Suppressor macrophage treated with lipopolysaccharide for 4 hours (primary cell): ENCODE measurements at places on chromosomes 7 and 10.

GRCh38 chr7:127392182-127392565 lies 334 bp downstream of the ZNF800 start:
- DNase-seq: peak; percentile 83

- DNase-seq: no peak
Measured at GRCh38 chr10:120402147-120402766, 54.8 kb upstream of the PLPP4 start.

DNA sequence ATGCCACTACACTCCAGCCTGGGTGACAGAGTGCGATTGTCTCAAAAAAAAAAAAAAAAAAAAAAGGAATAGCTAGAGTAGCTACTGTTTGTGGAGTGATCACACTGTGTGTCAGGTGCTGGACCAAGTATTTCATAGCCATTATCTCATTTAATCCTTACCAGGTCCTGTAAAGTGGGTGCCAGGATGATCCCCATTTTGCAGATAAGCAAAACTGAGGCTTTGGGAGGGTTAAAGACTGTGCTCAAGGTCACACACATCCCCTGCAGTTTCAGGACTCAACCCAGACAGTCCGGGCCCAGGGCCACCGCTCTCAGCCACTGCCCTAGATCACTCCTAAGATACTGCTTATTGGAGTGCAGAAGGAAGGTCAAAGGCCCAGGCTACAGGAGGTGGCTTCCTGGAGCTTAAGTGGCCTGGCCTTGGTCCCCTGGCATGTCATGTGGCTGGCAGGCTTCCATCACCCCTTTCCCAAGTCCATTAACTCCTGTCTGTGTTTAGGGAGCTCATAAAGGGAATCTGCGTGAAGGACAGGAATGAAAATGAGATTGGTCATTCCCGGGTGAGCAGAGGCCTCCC lies 12.4 kb upstream of the WBP1L start:
- no peak for DNase-seq

DNA sequence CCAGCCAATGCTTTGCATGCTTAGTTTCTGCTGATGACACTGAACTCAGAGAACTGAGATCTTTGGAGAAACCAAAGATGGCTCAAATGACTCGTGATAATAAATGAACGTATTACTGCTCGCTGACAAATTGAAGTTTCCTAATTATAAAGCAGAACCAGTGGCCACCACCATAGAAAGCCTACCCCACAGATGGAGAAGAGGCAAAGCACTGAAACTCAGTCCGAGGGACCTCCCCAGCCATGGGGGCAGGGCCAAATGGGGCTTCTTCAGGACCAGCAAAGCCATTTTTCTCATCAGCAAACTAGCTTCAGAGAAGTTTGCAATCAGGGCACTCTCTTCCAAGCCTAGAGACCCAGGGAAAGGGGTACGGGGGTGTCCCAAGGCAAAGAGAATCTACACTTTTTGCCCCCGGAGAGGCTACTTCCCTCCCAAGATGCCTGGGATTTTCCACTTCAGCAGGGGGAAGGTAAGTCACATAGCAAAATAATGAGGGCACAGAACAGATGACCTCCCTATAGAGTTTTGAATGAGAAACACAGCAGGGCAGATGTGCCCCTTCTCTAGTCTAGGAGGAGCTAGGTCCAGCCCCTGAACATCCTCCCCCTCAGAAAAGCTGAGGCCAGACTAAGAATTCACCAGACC lies 4.3 kb upstream of the IL6 start:
- DNase-seq: peak; percentile 86

GRCh38 chr7:129222064-129222463 lies 2.8 kb upstream of the AHCYL2 start:
- DNase-seq: peak; percentile 33

DNA sequence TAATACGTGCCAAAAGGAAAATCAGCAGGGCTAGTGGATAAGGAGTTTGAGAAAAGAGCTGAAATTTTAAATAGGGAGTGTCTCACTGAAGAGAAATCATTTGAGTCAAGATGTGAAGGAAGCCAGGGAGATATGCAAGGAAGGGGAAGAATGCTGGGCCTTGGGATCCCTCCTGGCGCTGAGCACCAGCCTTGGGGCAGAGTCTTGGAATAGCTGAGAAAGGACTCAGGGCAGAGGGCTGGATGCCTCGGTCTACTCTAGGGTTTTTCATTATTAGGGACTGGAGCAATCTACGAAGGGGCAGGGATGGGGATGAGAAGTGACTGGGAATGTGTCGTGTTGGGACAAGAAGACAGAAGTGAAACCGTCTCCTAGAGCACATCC lies 484 bp downstream of the ZWINT start:
- DNase-seq: no peak

DNA sequence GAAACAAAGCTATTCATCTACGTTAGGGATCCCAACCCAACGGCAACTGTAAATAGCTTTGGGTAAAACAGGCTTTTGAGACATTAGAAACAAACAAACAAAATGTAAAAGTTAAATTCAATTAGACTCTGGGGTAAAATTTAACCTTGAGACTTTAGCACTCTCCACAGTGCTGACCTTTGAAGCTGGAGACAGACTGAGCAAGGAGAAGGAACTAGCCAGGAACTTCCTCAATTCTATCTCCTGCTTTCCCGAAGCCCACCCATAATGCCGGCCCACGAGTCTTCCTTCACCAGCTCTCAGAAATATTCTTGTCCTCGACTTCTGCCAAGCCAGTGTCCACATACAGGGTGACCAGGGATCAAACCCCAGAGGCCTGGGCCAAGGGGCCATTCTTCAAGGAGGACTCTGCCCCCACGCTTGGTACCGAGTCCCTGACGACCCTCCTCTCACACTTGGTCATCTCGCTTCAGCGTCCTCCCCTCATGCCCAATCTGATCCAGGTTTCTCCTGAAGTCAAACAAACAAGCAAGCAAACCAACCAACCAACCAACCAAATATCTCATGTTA lies 114.1 kb downstream of the HIPK2 start:
- DNase-seq: no peak

DNA sequence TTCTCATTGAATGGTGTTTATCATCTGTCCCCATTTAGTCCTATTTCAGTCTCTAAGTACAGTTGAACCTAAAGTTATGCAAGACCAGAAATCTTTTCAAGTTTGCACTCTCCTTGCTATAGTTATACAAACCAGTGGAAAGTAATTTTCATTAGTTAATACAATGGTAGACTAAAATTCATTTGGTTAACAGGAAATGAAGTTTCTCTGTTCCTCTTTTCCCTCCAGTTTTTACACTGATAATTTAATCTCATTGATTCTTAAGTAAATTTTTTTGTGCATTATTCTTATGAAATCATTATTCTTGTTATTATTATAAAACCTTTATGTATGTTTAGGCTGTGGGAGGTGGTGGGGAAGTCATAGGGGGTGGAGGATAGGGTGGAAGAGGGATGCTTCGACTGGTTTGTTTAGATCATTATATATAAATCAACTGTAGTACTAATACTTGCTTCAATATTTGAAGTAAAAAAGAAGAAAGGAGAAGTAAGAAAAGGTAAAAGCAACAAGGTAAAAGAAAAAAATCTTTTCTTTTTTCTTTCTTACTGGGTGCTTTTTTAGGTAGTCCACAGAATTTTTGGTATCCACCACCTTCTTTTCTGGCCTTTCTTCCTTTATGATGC lies 104.1 kb downstream of the GPR85 start:
- DNase-seq: no peak

DNA sequence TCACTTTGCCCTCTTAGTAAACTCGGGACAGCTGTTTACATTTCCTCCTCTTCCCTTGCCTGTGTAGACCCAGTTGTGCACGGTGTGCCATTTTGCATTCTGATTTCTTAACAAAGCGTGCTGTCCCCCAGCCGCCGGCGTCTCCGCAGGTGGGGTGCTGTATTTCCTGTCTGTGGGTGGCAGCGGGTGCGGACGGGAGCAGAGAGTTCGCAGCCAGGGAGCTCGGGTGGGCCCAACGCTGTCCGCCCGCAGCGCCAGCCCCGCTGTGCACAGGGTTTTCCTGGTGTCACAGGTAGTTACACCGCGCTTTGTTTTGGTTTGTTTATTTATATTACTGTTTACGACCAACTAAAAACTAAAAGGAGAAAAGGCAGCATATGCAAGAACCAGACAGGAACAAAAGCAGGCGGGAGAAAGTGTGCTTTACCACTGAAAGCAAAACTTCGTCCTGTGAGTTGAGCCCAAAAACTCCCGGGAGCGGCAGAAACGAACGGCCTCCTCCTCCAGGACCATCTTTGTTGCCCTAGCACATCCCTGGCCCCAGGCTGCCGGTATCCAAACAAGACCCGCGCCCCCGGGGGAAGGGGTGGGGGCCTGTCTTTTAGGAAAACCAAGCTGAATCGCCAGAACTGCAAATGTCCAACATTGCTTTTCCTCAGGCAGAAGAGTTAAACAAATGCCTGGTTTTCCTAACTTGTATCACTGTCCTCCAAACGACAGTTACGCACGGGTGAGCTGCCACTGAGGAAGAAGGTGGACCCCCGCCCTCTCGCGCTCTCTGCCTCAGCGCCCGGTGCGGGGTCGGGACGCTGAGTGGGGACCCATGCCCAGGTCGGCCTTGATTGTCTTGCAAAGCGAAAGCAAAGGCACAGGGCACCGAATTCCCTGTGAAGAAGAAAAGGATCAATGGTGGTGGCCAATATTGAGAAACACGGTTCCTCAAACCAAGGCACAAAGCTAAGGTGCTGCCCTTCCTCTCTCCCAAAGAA lies 45.9 kb upstream of the DRGX start:
- no peak for DNase-seq
